ENCODE measurements at places on chromosomes 1 and 21.
A peak's percentile ranks its signal among the peaks of the same experiment; 100 is the strongest.

GRCh38 chr1:89167590-89168230 lies 8.1 kb downstream of the GBP7 start:
- H3K4me3 ChIP-seq, result no peak overlapping the region
- no peak for DNase-seq
- H3K27ac ChIP-seq, result no peak overlapping the region
- no peaks in the 10 kb centered on the region for H3K4me1 ChIP-seq
- H3K27me3 ChIP-seq, result no peaks in the 10 kb centered on the region

- H3K27ac ChIP-seq, result no peak overlapping the region
- H3K36me3 ChIP-seq, result no peaks in the 10 kb centered on the region
- peaks cover 6% of the 10 kb centered on the region for H3K27me3 ChIP-seq
- H3K4me1 ChIP-seq, result no peaks in the 10 kb centered on the region
- DNase-seq, result peak; percentile 89
These were observed 122.8 kb upstream of the RAB4A start for GRCh38 chr1:229148041-229148671.

DNA sequence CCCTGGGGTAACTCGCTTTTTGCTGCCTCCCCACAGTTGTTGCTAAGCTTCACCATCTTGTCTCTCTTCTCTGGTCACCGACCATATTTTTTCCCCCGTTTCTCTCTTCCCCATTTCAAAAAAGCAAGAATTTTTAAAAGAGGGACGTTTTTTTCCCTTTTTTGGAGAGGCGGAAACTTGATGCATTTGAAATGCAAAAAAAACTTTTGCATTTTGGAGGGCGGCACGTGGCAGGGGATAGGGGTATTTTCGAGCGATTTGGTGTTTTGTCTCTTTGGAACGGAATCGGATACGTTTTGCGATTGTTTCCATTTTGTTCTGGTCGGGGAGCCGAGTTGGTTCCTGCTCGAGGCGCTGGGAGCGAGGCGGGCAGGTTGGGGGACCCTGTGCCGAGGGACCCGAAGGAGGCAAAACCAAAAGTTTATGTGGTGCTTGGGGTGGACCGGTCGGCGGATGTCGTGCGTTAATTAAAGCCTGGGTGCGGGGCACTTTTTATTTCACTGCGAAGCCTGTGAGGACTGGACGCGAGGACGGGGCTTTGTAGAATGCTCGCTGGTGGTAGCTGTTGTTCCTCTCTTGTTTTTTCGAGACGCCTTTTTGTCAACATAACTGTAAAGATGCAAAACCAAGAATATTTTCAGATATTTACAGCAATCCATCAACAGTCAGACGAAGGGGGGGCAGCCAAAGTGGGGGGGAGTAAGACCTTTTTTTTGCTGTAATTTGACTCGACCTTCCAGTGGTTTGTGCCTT lies 884 bp downstream of the H3-3A start:
- peak overlapping the region; percentile 89 for H3K4me3 ChIP-seq
- H3K36me3 ChIP-seq, result peaks cover 18% of the 10 kb centered on the region
- H3K27me3 ChIP-seq, result no peaks in the 10 kb centered on the region
- peak overlapping the region; percentile 98 for H3K27ac ChIP-seq
- peak; percentile 79 for DNase-seq

- no peaks in the 10 kb centered on the region for H3K4me1 ChIP-seq
- no peaks in the 10 kb centered on the region for H3K27me3 ChIP-seq
- no peak overlapping the region for H3K27ac ChIP-seq
These were observed 8.0 kb upstream of the TMEM52 start for GRCh38 chr1:1926886-1927660.

GRCh38 chr1:23558140-23558871 lies 995 bp downstream of the ID3 start:
- H3K4me1 ChIP-seq, result peaks cover 21% of the 10 kb centered on the region
- DNase-seq, result peak; percentile 86
- no peaks in the 10 kb centered on the region for H3K27me3 ChIP-seq
- peak overlapping the region; percentile 82 for H3K4me3 ChIP-seq

- no peak for DNase-seq
- no peak overlapping the region for H3K27ac ChIP-seq
- no peaks in the 10 kb centered on the region for H3K4me1 ChIP-seq
These were observed 24.6 kb upstream of the PCBP3 start for GRCh38 chr21:45618846-45619485.

GRCh38 chr21:36985751-36986594 lies 19.5 kb upstream of the HLCS start:
- H3K36me3 ChIP-seq, result no peaks in the 10 kb centered on the region
- no peak for DNase-seq
- H3K4me1 ChIP-seq, result no peaks in the 10 kb centered on the region
- no peak overlapping the region for H3K27ac ChIP-seq
- no peaks in the 10 kb centered on the region for H3K27me3 ChIP-seq
- no peak overlapping the region for H3K4me3 ChIP-seq

- no peaks in the 10 kb centered on the region for H3K36me3 ChIP-seq
- H3K27me3 ChIP-seq, result no peaks in the 10 kb centered on the region
- no peak overlapping the region for H3K4me3 ChIP-seq
- H3K27ac ChIP-seq, result no peak overlapping the region
- no peak for DNase-seq
These were observed 5.3 kb downstream of the LUZP1 start for GRCh38 chr1:23163395-23163794.

DNA sequence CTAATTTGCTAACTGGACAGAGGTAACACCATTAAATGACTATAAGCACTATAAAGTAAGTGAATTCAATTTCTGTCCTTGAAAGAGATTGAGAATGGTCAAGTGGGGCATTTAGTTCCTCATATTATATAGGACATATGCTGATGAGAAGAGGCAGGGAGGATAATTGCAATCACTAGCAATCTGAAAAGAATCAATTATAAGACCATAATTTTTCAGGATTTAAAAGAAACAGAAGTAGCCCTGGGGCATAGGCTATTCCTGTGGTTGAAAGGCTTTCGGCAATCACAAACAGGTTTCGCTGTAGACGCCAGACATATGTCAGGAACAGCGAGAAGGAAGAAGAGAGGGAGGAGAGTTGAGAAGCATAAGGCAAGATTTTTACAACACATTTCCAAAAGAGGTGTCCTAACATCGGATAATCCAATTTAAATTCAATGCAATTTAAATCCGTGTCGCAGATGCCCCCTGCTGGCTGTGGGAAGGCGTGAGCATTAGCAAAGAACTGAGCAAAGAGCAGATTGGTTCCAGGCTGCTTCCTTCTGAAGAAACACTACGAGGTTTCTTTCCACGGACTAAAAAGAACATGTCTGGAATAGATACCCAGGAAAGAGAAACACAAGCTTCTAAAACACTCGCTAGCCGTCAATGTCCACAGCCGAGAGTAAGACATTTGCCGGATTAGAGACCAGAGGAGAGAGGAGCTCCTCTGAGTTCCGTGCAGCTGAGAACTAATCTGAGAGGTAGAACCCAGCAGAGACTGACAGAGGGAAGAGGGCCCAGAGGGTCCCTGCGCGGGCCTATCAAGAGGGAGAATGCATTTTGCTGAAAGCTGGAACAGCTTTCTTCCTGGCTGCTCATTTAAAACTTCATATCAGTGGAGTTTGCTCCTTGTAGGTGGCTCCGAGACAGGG lies 27.9 kb downstream of the RGS5 start:
- H3K4me1 ChIP-seq, result no peaks in the 10 kb centered on the region
- no peak overlapping the region for H3K27ac ChIP-seq
- DNase-seq, result peak; percentile 69

- H3K27me3 ChIP-seq, result no peaks in the 10 kb centered on the region
- H3K4me3 ChIP-seq, result no peak overlapping the region
- no peak overlapping the region for H3K27ac ChIP-seq
- no peak for DNase-seq
These were observed 117.7 kb downstream of the NRDC start for GRCh38 chr1:51760872-51761271.

GRCh38 chr1:53567450-53567849 lies 108.3 kb downstream of the DMRTB1 start:
- H3K27me3 ChIP-seq, result no peaks in the 10 kb centered on the region
- H3K36me3 ChIP-seq, result no peaks in the 10 kb centered on the region
- no peak overlapping the region for H3K4me3 ChIP-seq
- H3K4me1 ChIP-seq, result peaks cover 5% of the 10 kb centered on the region
- DNase-seq, result no peak

DNA sequence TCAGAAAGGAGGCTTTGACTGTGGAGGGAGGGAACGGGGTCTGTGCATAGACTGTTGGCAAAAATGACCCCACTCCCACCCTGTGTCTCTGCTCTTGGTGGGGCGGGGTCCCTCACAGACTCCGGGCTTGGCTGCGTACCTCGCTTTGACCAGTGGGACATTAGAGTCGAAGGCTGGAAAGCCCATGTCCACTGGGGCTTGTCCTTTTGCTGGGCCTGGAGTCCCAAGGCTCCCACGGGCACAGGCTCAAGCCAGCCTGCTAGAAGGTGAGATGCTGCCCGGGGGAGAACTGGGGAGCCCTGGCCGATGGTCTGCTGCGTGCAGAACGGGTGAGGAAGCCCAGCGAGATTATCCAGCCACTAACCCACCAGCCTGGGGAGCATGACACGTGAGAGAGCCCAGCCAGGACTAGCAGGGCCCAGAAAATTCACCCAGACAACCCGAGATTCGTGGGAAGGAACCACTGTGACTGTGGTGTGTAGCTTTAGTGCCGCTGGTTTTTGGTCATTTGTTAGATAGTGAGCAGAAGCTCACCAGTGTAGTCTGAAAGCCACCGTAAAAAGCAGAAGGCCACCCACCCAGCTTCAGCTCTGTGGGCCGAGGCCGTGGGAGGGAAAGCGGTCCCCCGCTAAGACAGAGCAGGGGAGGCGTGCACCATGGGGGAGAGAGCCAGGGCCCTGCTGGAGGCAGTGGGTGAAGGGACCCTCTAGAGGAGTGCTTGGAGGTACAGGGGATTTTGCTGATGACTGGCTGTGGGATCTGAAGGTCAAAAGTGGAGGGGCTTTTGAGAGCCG lies 78.3 kb upstream of the C1orf174 start:
- H3K27ac ChIP-seq, result no peak overlapping the region
- H3K4me3 ChIP-seq, result no peak overlapping the region
- no peaks in the 10 kb centered on the region for H3K36me3 ChIP-seq
- H3K4me1 ChIP-seq, result no peaks in the 10 kb centered on the region

- peak; percentile 74 for DNase-seq
- H3K4me3 ChIP-seq, result peak overlapping the region; percentile 20
- H3K36me3 ChIP-seq, result no peaks in the 10 kb centered on the region
- H3K27ac ChIP-seq, result no peak overlapping the region
- no peaks in the 10 kb centered on the region for H3K27me3 ChIP-seq
These were observed 1.1 kb downstream of the COL9A2 start for GRCh38 chr1:40315795-40316594.

DNA sequence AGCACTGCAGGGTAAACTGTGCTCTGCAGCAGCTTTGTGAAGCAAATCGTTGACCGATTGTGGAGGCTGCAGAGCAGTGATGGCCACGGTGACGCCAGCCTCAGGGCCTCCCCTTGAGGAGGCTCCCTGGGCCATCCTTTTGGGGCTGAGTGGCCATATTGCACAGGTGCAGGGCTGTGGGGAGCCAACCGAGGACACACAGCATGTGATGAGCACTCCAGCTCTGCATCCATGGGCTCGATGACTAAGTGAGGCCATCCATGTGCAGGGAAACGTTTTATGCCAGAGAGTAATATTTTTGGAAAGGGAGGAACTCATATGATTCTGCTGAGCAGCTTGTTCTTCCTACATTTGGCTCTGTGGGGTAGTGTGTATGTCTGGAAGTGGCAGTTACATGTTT lies 24.6 kb downstream of the KCNK1 start:
- H3K4me1 ChIP-seq, result no peaks in the 10 kb centered on the region
- no peak for DNase-seq
- no peak overlapping the region for H3K27ac ChIP-seq

GRCh38 chr1:204286315-204286714 lies 72.5 kb upstream of the GOLT1A start:
- no peaks in the 10 kb centered on the region for H3K36me3 ChIP-seq
- peak overlapping the region; percentile 72 for H3K27ac ChIP-seq
- H3K4me3 ChIP-seq, result peak overlapping the region; percentile 58
- no peak for DNase-seq

DNA sequence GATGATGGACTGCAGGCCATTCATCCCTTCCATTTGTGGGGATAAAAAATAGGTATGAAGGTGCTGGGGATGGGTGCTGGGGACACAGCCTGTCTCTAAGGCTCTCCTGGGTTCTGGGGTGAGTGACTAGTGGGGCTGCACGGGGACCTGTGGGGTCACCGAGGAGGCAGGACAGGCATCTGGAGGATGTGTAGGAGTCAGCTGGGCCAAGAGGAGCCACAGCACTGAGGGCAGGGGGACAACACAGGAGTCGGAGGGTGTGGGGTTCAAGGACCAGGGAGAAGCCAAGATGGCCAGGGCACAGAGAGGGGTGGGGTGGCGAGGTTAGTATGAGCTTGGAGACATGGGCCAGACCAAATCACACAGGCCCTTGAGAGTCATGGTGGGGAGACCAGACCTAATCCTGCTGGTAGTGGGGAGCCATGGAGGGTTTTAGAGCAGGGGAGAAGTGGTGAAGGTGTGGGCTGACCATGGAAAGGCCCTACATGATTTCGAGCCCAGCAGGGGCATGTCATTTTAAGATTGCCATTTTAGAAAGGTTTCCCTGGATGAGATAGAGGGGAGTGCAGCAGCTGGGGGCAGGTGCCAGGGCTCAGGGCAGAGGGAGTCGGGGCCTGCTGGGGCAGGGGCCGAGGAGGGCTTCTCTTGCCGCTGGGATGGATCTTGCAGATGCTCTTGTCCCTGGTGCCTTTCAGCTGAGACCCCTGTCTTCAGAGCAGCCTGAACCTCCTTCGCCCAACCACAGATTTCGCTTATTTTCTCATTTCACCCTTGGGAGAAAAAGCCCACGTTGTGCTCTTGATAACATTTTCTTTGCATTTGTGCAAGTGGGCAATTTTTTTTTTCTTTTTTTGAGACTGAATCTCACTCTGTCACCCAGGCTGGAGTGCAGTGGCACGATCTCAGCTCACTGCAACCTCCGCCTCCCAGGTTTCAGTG lies 22.7 kb downstream of the SERINC2 start:
- H3K4me3 ChIP-seq, result no peak overlapping the region
- no peaks in the 10 kb centered on the region for H3K4me1 ChIP-seq
- H3K27ac ChIP-seq, result no peak overlapping the region
- H3K36me3 ChIP-seq, result no peaks in the 10 kb centered on the region

GRCh38 chr1:36464605-36465393 lies 615 bp upstream of the MRPS15 start:
- DNase-seq, result no peak
- H3K4me1 ChIP-seq, result peaks cover 4% of the 10 kb centered on the region
- peak overlapping the region; percentile 97 for H3K4me3 ChIP-seq
- H3K36me3 ChIP-seq, result peaks cover 8% of the 10 kb centered on the region

- H3K4me3 ChIP-seq, result no peak overlapping the region
- no peak for DNase-seq
- H3K4me1 ChIP-seq, result no peaks in the 10 kb centered on the region
- no peaks in the 10 kb centered on the region for H3K36me3 ChIP-seq
- H3K27me3 ChIP-seq, result no peaks in the 10 kb centered on the region
- H3K27ac ChIP-seq, result no peak overlapping the region
These were observed 1051.6 kb downstream of the AMY1C start for GRCh38 chr1:104801344-104801743.

GRCh38 chr1:178057141-178057765 lies 36.7 kb upstream of the RASAL2 start:
- H3K4me3 ChIP-seq, result no peak overlapping the region
- no peaks in the 10 kb centered on the region for H3K36me3 ChIP-seq
- peak overlapping the region; percentile 76 for H3K27ac ChIP-seq
- no peaks in the 10 kb centered on the region for H3K27me3 ChIP-seq

Measured in kidney (tissue), 22 donors.